GM19239 (cell line): ENCODE measurements at places on chromosomes 5 and 9.

DNA sequence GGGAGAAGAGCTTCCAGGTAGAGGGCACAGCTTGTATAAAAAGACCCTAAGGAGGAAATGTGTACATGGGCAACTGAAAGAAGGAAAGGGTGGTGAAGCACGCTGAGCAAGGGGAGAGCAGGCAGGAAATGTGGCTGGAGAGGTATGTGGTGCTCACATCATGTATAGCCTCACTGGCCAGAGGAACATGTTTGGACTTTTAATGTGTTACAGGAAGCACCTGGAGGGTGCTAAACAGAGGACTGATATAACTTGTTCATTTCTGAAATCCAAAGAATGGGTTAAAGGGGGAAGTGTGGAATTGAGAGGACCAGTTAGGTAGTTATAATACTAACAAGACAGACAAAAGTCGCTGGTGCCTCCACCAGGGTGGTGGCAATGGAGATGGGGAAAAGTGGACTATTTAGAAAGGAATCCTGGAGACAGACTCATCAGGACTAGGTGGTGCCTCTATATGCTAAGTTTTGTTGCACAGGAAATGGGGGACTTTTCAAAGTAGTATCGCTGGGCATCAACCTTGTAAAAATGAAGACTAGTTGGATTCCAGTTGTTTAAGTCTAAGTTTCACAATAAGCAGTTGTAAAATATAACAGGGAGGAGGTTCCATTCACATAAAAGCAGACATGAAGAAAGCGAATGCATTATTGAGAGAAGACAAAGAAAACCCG, 63.1 kb upstream of the CD180 start:
- DNase-seq: no peak

GRCh38 chr5:65682148-65682547, 39.8 kb downstream of the SGTB start:
- no peak for DNase-seq

DNA sequence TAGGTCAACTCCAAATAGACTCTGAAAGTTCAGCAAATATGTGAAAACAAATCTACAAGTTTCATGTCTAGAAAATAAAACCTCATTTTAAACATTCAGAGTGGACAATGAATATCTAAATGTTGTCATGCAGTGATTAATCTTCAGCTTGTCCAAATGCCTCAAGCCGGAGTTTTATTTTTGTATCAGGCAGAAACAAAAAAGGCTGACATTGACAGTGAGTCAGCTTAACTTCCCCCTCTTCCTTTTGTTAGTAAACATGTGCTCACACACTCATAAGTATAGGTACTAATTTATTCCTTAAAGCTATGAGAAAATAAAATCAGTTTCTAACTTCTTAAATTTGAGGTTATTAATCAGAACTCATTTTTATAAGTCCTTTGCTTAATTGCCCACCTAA, 467.9 kb upstream of the DAB2 start:
- no peak for DNase-seq

GRCh38 chr5:54403885-54404416, 51.5 kb upstream of the HSPB3 start:
- DNase-seq: no peak

DNA sequence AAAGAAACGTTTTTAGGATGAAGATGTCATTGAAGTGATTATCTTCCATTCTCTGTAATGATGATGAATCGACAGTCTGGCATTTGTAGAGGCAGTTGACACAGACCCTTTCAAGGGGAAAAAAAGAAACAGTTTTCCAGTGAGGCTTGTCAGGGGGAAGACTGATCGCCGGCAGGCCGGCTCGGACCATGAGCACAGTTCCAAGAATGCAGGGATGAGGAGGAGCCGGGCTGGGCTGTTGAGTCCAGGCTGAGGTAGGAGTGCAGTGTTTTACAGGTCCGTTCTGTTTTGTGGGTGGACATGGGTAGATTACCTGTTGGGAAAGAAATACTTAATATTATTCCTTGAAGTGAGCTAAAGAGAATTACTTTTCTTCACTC, 194.6 kb downstream of the AOPEP start:
- DNase-seq: no peak

DNA sequence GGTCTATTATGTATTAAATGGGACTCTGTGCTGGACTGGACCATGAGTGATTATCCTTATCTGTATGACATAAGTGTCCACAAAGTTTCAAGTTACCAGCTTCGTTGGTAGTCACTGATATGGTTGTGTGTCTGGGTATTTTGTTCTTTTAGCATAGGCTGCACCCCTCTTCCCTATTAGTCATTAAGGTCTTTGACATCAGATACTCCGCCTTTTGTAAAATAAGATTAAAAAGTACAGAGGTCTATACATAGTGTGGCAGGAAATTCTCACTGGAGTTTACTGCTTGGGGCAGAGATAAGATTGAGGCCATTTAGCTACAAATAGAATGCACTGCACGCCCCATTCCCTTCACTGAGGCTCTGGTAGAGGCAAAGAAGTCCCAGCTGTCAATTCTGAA, 99.4 kb downstream of the TMEM215 start:
- DNase-seq: no peak

GRCh38 chr5:36877667-36878391, 1.3 kb downstream of the NIPBL start:
- no peak for DNase-seq

DNA sequence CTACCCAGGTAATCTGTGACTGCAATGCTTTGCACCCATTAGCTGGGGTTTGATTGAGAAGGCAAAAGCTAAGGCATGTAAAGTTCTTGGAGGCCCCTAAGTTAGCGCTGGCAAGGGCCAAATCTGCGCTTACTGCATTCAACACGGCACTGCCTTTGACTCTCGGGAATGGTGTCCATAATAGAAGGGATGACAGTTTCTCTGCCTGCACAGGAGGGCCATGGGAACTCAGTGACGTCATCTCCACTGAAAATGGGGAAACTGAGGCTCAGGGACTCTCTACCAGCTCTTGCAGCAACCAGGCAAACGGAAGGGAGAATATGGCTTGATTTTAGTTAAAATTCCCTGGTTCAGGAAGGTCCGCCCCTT, 487 bp downstream of the SPATA24 start:
- DNase-seq: no peak

DNA sequence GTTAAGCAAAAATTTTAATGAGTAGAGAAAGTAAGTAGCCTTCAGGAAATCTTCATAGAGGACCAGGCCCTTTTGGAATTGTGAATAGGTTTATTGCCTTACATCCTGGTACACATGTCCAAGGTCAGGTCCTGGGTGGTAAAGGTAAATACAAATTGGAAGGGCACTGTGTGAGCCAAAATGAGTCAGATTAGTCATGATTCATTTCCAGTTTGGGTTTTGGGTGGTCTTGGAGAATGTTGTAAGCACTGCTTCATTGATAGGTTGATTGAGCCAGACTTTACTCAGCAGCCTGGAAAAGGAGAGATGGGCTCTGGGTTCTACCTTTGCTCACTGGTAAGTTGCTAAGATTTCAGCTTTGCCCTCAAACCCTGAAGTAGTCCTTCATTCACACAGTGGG, 82.5 kb upstream of the ZNF169 start:
- no peak for DNase-seq

DNA sequence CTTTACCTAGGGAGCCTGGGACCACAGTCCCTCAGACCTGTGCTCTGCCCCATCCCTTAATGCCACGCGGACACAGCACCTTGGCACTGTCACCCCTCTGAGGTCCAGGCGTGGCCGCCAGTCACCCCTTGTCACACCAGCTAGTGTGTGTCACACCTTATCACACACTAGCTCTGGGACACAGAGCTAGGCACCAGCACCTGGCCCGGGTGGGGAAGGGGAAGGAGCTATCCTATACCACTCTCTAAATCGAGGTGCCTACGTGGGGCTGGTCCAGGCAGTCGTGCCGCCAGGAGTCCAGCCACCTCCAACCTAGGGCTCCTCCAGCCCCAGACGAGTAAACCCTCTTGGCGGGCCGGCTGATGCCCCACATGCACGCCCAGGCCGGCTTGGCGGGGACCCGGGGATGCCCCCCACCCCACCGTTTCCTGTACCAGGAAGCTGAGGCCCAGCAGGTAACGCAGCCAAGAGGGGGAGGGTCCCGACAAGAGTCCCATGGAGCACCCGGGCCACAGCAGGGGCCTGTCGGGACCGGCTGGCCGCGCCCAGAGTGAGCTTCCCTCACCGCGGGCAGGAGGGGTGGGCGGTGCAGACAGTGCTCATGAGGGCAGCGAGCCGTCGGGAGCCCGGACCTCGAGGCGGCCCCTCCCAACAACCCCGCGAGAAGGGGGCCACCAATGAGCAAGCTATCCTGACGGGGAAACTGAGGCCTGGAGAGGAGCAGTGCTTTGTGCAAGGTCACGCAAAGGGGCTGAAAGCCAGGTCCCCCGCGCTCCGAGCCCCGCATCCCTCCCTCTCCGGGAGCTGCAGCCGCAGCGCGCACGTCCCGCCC, 550 bp downstream of the CORO2A start:
- DNase-seq: no peak

GRCh38 chr5:3853362-3853761, 257.7 kb downstream of the IRX1 start:
- DNase-seq: no peak

GRCh38 chr9:129023908-129024233, 4.3 kb downstream of the SH3GLB2 start:
- DNase-seq: no peak

GRCh38 chr5:37888476-37888875, 48.6 kb upstream of the GDNF start:
- no peak for DNase-seq

GRCh38 chr9:35732800-35733541, 505 bp downstream of the CREB3 start:
- no peak for DNase-seq

DNA sequence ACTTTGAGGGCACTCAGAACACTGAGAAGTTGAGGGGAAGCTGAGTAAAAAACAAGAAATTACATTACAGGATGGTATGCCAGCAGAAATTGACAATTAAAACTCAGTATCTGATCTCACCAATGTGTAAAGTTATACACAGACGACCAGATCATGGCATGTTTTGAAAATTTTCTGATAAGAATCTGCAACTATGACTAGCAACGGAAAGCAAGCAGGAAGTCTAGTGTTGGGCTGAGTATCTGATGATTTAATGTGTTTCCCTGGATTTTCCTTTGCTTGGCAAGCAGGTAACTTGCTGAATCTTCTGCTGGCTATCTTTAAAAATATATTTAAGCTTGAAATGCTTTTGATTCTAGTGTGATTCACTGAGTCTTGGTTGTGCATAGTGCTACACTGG, 5.2 kb upstream of the GCNT4 start:
- no peak for DNase-seq

GRCh38 chr5:61084658-61085057, 77.6 kb downstream of the SMIM15 start:
- DNase-seq: no peak

GRCh38 chr5:94209774-94210355, 408.5 kb downstream of the KIAA0825 start:
- DNase-seq: no peak

GRCh38 chr9:109255394-109255793, 65.5 kb downstream of the EPB41L4B start:
- no peak for DNase-seq

DNA sequence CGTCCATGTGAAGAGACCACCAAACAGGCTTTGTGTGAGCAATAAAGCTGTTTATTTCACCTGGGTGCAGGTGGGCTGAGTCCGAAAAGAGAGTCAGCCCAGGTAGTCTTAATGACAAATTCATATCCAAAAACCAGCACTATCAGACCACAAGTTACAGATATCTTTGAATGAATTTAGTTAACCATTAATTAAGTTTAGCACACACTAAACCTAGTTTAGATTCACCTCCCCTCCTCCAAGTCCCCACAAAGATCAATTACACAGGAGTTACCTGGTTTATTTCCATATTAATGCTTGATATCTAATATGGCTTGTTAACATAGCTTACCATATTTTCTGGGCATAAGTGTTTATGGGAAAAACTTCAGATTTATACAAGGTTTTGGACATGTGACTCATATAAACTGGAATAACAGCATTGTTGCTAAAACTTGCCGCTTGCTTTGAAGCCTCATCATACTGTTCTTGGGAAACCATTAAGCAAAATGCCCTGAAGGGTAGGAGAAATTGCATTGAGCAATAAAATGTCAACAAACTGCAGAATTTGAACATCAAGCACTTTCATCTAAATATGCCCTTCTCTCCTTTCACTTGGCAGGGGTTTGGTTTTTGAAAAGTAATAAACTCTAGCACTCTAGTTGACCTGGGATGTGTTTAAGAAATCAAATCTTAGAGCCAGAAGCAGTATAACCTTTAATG, 166.9 kb downstream of the SNCAIP start:
- no peak for DNase-seq
